ENCODE measurements at places on chromosomes 2 and 18. TPM values are rescaled to one million over a fixed set of nuclear protein-coding genes. Genes with fewer than 3 reads are reported as not detected.

Gene IL1B
- 8.9 TPM for total RNA-seq

DNA sequence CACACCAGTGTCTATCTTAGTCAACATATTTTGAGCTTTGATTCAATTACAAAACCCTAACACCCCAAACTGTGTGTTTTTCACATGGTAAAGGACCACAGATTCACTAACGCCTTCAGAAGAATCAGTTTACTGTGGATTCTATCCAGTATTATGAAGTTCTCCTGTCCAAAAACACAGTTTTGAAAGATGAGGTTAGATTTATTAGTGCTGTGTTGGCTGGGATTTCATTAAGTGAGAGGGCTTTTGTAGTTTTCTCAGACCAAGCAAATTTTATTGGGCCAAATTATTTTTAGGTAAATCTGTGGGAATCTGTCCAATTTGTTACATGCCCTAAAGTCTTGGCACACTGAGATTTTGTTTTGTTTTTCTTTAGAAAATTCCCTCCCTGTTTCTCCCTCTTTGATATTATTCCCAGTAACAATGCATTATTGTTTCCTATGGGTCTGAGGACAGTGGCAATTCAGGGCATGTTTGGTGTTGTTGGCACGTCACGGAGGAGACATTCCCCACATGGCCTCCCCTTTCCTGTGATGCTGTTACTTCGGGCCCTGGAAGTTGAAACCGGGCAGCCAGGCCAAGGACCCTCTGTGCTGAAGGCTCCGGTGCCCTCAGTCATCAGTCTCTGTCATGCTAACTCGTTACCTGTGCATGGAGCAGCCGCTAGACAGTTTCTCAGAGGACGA is 87.5 kb upstream of the ALKAL2 start:
- no peak for DNase-seq

DNA sequence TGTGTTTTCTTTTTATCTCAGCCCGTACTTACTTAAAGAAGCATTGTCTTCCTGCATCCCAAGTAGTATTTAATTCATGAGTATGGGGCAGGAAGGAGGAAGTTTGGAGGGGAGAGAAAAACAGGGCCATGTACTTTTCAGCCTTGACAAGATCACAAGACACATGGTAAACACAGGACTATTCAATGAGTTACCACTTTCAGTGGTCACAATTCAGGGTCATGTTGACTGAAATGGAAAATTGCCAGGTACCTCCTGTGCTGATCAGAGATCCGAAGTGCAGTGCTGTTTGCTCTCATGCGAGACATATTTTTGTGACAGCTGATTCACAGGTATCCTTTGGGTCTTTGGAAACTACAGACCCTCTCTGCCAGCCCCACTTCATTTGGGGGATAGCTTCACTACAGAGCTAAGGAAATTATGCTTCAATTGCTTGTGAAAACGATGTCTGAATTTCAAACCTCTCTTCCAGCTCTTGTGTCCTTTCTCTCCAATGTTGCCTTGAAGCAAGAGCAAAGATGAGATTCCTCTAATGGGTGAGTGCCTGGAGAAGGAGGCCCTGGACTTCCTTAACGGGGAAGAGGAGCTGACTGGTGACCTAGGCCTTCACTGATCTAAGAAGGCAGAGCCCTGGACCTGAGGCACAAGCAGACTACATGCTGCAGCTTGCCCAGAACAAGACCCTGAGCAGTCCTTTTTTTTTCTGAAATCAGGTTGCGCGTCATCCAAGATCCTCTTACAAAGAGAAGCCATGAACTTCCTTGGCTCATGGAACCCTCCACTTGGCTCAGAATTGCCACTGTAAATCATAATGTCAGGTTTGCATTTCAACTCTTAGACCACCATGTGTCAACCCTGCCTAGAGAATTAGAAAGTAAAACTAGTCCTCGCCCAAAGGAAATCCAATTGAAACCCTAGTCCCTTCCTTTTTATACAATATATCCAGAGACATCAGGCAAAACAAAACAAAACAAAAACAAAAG is 44.1 kb downstream of the EVA1A start:
- DNase-seq, result no peak

Gene GALNT13
- 0.53 TPM for total RNA-seq

DNA sequence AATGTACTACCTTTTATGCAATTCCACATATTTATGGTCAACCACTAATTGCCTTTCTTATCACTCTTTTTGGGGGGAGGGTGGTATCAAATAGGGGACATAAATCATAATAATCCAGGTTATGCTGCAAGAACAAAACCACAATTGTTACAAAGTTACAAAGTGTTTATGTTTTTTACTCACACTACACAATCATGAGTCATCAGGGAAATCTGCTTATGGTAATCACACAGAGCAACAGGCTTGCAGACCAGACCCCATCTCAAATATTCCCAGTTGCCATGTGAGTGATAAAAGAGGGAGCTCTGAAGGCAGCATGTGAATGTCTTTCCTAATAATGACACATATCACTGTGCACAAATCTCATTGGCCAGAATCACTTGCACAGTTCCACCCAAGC is 304.7 kb upstream of the TMEFF2 start:
- DNase-seq, result no peak

DNA sequence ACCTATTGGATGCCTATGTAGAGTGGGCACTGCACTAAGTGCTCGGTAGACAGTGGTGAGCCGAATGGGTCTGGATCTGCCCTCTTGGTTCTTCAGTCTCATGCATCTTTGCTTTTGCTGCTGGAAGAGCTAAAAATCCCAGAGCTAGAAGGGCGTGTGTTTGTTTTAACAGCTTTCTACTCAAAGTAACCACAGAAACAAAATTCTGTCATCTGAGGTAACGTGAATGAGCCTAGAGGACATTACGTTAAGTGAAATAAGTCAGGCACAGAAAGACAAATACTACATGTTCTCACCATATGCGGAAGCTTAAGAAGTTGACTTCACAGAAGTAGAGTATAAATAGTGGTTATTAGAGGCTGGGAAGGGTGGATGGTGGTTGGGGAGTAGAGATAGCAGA is 119.8 kb downstream of the PLB1 start:
- no peak for DNase-seq

GRCh38 chr2:18849841-18850578 is 260.6 kb upstream of the NT5C1B start:
- DNase-seq, result no peak

DNA sequence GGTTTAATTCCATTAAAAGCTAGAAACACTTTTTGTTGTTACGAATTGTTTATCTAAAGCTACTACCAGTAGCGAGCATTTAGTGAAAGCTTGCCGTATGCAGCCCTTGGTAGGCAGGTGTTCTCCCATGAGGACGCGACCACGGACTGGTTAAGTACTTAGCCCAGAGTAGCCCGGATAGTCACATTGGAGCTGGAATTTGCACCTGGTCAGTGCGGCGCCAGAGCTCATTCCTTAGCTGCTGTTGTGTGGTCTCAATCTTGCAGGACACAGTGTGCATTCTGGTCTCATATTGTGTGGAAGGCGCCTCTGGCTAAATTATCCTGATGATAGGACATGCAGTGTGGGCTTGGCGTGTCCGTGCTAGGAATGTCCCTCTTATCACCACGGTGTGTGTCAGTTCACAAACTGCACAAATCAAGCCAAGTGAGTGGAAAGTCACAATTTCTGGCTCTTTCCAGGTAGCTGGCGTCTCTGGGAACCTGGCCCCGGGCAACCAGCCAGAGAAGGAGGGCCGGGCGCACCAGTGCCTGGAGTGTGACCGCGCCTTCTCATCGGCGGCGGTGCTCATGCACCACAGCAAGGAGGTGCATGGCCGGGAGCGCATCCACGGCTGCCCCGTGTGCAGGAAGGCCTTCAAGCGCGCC is 133.3 kb downstream of the ZNF236 start:
- DNase-seq, result no peak

GRCh38 chr2:54803783-54804751 is 80.6 kb downstream of the EML6 start:
- no peak for DNase-seq
